Cerebellar cortex (tissue), 1 donor: ENCODE measurements at places on chromosomes 16 and 17.
A peak's percentile ranks its signal among the peaks of the same experiment; 100 is the strongest.

DNA sequence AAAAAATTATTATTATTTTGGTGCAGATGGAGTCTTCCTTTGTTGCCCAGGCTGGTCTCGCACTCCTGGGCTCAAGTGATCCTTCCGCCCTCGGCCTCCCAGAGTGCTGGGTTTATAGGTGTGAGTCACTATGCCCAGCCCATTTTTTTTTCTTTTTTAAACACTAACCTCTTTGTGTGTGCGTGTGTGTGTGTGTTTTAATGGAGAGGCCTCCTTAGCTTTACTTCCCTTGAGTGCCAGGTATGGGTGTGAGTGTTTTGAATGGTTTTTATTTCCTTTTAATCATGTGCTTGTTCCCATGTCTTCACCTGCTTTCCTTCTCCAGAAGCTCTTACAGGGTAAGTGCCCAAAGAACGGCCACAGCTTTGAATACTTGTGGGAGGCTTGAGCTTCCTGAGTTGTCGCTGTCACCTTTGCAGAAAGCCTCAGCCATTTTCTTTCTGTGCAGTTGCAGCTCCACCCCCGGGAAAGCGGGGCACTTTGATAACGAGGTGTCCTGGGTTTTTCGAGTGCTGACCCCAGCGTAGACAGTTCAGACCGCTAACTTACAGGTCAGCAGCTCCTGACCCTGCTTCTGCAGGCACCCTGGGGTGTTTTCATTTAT lies 22.6 kb downstream of the AKAP1 start:
- no peak for DNase-seq

DNA sequence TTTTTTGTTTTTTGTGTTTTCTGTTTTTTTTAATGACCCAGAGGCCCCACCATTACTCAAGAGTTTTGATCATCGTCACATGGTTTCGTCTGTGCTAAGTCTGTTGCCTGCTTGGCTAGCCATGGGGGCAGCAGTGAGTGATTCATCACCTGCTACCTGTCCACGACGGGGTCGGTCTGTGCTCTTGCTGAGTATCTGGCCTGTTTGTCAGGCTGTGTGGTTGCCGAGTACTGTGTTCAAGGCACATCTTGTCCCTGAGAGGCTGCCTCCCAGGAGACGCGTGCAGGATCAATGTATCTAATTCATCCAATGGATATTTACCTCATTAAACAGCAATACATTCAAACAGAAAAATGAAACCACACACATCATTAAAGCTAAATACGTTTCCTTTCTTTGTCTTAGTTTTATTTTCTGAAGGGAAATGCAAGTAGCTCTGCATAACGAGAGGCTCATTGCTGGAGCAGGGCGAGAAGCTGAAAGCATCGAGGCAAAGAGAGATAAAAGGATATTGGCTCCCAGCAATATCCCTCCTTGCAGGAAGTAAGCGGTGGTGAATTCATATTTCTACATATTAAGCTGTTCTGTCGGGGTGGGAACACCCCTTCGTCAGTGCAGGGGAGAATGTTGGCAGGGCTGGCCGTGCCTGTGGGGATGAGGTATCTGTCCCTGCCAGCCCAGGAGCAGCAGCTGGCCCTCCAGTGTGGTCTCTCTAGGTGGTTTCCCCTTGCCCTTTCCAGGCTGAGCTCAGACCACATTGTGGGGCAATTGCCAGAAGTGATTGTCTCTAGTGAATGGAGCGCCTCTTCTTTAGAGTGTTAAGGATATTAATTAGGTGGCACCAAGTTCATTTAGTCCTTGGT lies 166.2 kb upstream of the ASIC2 start:
- DNase-seq: no peak

GRCh38 chr16:60605176-60605575 lies 1431.1 kb downstream of the CDH8 start:
- DNase-seq: no peak

GRCh38 chr16:89505204-89506112 lies 2.7 kb upstream of the SPG7 start:
- DNase-seq: peak; percentile 12

GRCh38 chr17:42563543-42563942 lies 1.6 kb downstream of the COASY start:
- DNase-seq: no peak

- DNase-seq: no peak
Observed at GRCh38 chr17:31074772-31075555, 19.8 kb upstream of the NF1 start.

DNA sequence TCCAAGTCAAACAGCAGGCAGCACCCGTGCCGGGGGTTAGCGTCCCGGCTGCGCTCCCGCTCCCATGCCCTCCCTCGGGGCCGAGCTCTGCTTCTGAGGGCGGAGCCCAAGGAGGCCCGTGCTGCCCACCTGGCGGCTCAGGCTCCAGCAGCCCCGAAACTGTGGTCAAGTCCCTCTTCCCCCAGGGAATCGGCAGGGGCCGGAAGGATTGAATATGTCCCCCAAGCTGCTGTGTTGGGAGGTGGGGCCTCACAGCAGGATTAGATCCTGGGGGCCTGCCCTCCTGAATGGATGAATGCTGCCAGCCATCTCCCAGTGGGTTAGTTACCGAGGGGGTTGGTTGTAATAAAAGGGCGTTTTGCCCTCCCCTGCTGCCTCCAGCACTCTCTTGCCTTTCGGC lies 33.9 kb downstream of the MAP2K3 start:
- no peak for DNase-seq

GRCh38 chr17:17161121-17161520 lies 45.0 kb downstream of the PLD6 start:
- no peak for DNase-seq

- DNase-seq: no peak
Observed at GRCh38 chr16:4597174-4597573, 17.5 kb downstream of the UBALD1 start.

DNA sequence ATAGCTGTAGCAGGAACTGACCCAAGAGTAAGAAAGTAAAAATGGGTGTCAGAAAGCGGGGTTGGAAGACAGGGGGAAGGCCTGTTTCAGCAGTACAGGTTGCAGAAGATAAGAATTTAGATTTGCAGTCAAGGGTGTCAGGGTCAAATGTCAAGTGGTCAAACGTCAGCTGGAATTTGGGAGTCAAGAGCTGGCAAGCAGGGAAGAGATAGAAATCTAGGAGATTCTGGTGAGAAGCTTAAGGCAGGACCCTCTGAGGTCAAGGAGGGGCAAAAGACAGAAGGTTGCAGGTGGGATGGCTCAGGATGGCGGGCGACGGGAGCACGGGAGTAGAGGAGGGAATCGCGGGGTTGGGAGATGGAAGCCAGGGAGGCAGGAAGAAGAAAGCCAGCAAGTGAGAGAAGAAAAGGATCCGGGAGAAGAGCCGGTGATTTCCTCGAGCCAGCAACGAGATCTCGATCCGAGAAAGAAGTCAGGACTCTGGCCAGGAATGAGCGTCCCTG lies 335 bp downstream of the SLC25A35 start:
- no peak for DNase-seq

DNA sequence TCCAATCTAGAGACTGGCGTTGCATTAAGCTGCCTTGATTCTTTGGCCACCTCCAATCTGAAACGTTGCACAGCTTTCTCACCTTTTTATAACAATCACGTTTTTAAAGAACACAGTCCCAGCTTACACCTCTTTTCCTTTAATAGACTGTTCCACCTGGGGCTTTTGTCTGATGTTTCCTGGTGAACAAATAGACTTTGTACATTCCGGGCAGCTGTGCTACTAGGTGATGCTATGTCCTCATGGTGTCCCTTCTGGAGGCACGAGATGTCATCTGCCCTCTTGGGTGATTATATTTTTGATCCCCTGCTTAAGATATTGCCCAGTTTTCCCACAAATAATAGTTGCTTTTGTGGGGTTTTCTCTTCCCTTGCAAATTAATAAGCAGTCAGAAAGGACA lies 225.5 kb downstream of the SOX9 start:
- no peak for DNase-seq

DNA sequence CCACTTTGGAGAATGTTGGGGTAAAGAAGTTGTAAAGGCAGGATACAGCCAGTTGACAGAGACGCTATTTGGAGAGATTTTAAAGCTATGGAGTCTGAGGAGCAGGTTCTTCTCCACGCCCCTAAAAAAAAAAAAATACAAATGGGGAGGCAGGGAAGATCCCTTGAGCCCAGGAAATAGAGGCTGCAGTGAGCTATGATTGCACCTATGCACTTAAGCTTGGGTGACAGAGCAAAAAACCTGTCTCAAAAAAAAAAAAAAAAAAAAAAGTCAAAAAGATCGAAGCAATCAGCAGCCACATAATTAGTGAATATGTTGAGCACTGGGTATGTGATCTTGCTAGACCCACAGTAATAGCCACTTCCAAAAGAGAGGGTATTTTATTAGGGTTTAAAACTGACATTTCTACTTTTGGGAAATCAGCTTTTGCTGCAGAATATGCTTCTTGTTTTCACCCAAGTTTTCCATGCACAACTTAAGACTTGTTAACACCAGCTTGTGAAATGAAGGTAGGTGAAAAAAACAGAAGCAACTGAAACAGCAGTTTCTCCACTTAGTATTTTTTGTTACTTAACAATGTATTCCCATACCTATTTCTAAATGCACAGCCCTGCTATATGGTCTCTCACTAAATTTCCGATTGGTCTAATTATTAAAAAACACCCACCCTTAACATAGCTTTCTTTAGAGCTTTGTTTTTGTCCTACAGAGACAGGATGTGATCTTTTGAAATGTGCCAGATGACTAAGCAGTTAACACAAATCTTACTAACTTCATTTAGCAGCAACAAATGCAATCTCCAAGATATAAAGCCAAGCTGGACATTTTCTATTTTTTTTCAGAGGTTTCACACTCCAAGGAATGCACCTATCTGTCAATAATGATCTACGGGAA lies 2.5 kb upstream of the ARL6IP1 start:
- no peak for DNase-seq

- DNase-seq: no peak
Observed at GRCh38 chr17:56755310-56755709, 78.4 kb downstream of the C17orf67 start.

DNA sequence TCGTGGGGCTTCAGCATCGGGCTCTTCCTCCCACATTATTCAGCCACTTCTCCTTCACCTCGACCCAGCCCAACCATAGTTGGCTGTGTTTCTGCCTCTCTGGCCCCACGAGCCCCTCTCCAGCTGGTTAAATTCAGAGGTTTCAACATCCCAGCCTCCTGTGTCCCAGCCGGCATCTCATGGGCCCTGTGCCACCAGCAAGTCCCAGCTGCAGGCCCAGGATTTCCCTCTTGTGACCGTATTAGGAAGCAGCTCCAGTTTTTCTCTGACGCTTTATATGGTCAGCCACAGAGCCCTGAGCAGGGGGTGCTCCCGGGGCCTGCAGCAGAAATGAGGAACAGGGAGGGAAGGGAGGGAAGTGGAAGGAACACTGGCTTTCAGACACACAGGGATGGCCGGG lies 27.4 kb downstream of the MYH11 start:
- DNase-seq: no peak

DNA sequence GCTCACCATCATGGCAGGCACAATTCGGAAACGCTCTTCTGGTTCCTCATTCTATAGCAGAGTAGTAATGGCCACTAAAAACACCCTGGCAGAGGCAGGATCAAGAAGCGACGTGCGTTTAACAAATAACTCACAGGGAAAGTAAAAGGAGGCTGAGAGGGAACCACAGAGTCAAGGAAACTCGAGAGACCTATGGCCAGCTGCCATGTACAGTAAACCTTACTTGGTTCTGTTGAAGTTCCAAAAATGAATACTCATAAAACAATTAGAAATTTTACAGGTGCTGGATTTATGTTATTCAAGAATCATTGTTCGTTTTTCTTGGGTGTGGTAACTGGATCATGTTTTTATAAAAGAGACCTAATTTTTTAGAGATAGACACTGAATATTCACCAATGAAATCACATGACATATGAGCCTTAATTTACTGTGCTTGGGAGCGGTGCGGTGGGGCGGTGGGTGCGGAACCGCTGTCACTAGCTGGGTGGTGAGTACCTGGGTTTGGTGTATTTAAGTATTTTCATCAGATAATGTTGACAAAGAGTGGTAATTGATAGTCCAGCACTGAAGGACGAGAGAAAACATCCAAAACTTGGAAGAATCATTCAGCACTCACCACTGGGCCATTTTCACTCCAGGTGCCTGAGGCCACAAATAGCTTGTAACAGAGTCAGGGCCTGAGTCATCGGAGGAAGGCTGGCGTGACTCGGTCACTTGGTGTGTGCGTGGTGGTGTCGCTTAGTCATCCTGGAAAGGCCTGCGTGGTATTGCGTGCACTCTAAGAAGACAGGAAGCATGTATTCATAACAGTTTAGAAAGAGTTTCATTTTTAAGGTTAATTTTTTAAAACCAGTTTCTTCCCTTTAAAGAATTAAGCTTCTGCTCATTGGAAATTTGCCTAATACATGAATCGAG lies 135.4 kb upstream of the CHMP6 start:
- no peak for DNase-seq
